ENCODE measurements at places on chromosomes 2 and 18.

- DNase-seq = no peak
Measured at GRCh38 chr2:196286821-196287220, 115.4 kb upstream of the STK17B start.

DNA sequence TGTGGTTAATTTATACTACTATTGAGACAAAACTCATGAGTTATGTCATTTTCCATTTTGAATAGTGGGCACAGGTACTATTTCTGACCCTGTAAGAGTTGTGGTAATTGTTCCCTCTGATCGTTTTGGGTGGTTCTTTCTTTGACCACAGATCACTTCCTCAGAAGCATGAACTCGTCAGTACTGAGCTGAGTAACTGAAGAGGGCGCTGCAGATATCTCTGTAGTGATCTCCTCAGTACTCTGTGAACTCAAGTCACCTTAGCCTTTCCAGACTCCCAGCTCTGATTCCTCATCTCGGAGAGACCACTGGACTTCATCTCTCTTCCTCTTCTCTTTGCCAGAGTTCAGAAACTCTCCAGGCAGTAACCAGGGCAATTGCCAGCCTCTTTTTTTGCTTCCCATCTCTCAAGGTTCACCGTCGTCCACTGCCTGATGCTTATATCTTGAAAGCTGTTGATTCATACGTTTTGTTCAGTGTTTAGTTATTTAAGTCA, 9.4 kb upstream of the IL1RL1 start:
- no peak for DNase-seq

DNA sequence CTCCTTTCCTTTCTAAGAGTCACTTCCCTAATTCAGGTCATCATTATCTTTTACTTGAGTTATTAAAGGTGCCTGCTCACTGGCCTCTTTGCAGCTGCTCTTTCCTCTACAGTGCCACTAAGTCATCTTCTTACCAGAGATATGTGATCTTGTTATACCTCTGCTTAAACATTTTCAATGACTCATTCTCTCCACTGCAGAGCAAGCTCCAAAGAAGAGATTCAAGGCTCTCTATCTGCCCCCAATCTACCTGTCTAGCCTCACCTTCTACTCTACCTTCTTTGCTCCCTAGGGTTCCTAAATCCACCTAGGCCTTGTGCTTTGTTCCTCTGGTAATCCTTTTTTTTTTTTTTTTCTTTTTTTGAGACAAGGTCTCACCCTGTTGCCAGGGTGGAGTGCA, 3.1 kb downstream of the ARHGEF33 start:
- no peak for DNase-seq

- DNase-seq = no peak
Measured at GRCh38 chr2:241445426-241445825, 63.0 kb downstream of the STK25 start.

DNA sequence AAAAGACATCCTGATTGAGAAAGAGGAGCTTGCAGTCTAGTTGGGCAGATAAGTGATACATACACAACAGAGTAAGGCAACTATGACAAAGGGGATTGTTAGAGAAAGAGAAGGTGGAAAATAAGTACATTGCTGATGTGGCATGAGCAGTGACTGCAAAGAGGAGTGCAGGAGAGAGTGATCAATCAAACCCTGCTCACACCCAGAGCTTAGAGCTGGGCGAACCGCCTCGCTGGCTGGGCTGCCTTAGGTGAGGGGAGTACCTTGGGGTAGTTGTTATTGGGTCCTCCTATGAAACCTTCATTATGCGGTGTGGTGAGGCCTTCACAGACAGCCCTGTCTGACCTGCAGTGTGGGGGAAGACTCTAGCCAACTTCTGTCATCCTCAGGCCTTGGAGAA, 161.7 kb downstream of the FHOD3 start:
- DNase-seq = no peak

- DNase-seq = no peak
Measured at GRCh38 chr2:46842876-46843275, 72.7 kb downstream of the MCFD2 start.

DNA sequence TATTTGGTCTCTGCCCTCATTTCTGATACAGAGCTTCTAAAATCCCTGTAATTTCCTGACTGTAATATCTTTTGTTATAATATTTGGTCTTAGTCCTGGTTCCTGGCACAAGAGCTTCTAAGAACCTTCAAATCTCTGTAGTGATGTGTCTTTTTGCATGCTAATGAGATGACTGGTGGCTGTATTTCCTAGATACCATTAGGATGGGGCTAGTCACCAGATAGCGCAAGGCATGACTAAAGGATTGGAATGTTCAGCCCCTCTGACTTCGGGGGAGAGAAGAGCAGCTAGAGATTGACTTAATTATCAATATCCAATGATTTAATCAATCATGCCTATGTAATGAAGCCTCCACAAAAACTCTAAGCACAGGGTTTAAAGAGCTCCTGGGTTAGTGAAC, 620.8 kb upstream of the ACVR2A start:
- no peak for DNase-seq

DNA sequence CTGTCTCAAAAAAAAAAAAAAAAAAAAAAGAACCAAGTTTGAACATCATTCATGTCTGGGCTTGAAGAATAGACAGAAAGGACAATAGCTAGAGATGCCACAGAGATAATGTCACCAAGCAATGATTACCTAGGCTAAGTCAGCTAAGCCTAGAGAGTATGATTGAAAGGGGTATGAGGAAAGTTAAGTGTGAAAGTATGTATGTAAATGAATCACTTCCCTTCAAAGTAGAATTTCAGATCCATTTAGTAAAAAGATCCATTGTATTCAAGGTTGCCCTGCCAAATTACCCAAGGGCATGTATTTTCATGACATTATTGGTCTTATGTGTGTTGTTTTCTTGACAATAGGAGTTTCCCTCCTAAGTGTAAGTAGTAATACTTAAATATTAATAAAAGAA, 34.1 kb upstream of the SLC39A10 start:
- DNase-seq = no peak

DNA sequence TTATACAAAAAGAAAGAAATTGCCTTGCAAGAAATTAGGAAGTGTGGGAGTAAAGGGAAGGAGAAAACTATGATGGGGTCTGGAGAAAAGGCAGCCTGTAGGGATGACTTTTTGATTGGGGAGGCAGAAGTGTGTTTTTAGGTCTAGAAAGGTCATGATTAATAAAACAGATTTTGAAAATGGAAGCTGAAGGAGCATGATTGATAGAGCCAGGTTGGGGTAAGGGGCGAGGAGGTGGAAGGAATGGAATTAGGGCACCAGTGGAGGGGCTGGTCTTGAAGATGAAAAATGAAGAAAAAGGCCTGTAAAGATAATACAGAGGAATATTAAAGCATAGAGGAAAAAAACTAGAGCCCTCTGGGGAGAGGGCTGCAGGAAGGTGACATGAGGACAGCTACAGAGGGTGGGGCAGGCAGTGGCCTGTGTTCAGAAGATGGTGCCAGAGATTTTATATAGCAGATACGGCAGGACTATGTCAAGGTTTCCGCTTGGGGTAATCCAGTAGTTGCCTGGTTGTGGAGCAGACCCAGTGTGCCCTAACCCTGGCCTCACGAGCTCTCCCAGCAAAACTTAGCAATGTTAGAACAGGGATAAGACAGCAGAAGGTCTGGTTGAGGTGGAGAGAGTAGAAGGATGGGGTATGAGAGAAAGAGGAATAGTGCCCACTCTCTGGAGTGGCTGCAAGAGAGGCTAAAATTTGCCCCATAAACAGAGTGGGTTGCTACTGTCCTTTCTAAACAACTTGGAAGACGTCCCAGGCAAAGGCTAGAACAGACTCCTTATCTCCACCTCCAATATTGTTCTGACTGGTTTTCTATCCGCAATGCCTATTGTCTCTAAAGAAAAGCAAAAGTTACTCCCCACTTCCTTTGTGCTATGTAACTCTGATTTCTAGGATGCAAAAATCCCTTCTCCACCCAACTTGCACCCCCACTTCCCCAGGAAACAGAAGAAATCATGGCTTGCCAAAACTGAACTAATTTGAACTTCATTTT, 287.3 kb downstream of the AGPS start:
- no peak for DNase-seq

- DNase-seq = no peak
Measured at GRCh38 chr2:207676827-207677354, 34.5 kb upstream of the CCNYL1 start.

DNA sequence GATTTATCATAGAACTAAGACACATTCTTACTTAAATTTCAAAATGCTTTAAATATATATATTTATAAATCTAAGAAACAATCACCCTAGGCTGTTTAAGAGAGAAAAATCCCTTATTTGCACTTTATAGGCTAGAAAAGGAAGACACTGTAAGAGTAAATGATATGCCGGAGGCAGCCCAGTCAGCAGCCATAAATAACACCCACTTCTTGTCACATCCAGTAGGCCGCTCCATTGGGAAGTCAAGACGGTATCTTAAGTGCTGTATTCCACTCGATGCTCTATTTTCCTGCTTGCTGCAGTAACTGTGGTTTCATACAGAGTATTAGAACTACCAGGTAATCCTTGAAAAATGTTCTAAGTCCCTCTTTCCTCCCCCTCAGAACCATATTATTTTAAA, 57.9 kb downstream of the ABCA12 start:
- DNase-seq = no peak
